Cerebellar cortex (tissue), 1 donor: ENCODE measurements at places on chromosomes 1 and 21.

GRCh38 chr1:47190509-47190855 lies 646 bp upstream of the PDZK1IP1 start:
- no peak for DNase-seq

- no peak for DNase-seq
Measured at GRCh38 chr1:66251546-66251945, 282.4 kb upstream of the SGIP1 start.

DNA sequence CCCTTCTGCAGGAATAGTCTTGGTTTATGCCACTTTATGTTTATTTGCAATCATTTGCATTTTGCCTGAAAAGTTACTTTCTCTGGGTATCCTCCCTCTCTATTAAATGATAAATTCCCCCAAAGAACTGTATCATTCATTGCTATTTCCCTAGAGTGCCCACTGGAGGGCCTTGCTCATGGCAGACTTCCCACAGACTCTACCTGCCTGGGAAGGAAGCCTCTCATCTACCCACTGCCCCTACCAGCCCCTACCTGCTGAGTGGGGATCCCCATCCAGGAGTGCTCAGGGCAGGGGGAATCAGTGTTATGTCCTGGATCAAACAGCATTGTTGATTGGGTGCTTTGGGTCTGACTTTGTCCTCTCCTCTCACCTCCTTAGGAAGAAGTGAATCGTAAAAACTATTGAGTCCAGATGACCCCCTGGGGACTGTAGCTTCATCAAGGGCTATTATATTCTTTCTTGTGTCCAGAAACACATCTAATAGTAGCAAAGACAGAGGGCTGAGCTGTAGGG lies 6.8 kb upstream of the LRRN2 start:
- no peak for DNase-seq

GRCh38 chr1:209618756-209619420 lies 33.3 kb downstream of the LAMB3 start:
- no peak for DNase-seq

GRCh38 chr1:170853302-170853701 lies 82.0 kb upstream of the MROH9 start:
- DNase-seq = no peak

DNA sequence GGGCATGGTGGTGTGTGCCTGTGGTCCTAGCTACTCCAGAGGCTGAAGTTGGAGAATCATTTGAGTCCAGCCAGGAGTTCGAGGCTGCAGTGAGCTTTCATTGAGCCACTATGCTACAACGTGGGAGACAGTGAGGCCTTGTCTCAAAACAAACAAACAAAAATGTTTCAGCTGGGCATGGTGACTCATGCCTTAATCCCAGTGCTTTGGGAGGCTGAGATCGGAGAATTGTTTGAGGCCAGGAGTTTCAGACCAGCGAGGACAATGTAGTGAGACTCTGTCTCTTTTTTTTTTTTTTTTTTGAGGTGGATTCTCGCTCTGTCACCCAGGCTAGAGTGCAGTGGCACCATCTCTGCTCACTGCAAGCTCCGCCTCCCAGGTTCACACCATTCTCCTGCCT lies 5.0 kb upstream of the RPL5 start:
- DNase-seq = no peak

DNA sequence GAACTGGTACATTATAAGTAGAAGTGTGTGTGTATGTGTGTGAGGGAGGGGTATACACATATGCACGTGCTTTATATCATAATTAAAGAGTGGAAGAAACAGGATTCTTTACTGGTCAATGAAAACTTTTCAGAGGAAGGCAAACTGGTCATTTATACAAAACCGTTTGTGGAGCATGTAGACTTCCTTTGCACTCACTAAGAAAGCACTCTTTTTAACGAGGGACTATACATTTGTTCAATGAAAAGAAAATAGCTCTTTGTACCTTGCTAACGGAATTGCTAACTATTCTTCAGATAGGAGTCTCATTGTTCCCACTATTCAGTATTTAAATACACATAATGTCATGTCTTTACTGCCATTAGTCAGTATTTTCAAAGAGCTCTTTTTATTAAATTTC lies 219.3 kb downstream of the ST6GALNAC3 start:
- no peak for DNase-seq

DNA sequence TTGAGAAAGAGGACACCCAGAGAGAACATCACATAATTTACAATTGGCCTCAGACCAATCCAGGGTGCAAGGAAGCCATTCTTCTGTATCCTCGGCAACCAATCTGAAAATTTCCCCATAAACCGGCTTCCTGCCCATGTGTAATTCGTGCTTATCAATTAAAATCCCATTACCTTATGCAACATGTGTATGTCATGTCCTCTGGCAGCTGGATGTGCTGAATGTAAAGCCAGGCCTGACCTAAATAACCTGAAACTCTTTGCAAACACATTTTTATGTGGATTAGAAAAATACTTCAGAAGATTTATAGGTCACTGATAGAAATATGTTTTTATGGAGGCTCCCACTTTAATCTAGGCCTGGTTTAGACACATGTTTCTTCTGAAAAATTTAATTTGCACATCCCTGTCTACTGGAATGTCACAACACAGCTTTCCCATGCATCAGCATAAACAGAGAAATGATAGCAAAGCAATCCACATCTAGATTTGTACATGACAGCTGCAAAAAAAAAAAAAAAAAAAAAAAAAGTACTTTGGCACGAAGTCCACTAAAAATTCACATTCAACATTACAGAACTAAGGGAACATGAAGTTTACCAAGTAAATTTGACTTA lies 69.4 kb upstream of the SAMSN1 start:
- DNase-seq = no peak

DNA sequence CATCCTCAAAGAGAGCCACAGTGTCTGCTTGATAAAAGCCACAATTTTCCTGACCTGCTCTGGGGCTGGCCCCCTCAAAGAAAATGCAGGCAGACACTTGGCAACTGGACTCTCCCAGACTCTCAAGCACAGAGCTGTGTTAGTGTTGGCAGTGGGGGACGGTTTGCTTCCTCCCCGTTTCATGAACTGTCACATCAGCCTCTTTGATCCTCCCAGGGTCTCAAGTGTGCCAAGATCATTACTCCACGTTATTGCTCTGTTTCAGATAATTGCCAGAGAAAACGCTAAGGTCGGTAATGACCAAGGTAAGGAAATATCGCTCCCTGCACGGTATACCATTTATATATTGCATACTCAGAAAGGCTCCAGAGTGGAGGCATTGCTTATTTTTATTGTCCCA lies 138.8 kb downstream of the NTMT2 start:
- DNase-seq = no peak

GRCh38 chr1:112583366-112583765 lies 35.6 kb downstream of the ST7L start:
- no peak for DNase-seq

DNA sequence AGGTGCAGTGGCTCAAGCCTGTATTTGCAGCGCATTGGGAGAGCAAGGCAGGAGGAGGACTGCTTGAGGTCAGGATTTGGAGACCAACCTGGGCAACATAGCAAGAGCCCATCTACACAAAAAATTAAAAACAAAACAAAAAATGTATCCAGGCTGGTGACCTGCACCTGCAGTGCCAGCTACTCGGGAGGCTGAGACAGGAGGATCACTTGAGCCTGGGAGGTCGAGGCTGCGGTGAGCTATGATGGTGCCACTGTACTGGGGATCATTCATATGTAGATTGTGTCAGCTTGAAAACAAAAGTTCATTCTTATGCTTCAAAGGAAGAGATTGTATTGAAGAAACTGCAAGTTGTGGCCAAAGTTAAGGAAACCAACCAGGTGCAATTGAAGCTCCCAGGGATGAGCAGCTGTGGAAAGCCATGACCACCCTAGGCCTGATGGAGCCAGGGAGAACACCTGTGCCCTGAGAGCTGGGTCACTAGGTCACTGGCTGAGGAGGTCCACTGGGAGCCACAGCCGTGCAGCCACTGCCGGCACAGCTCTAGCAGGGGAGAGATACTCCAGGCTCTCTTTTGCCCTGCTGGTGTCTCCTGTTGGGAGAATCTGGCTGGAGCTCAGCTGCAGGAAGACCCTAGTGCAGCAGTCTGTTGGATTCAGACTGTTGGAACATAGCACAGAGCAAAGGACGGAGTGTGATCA lies 13.3 kb upstream of the BRWD1 start:
- no peak for DNase-seq

DNA sequence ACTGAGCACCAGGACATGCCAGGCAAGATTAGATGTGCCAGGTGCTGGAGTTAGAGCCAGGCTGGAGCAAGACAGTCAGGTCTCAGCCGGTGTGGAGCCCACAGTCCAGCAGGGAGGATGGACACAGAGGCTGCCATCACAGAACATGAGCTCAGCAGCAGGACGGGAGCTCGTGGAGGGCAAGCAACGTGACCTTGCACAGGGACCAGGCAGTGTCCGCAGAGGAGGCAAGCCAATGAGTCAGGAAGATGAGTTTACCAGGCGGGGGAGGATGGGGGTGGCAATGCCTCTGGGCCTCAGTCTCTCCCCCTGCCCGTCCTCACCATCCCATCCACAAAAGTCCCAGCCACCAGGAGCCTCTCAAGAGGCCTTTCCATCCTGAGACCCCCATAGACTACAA lies 20.7 kb upstream of the ZC3H12A start:
- no peak for DNase-seq

DNA sequence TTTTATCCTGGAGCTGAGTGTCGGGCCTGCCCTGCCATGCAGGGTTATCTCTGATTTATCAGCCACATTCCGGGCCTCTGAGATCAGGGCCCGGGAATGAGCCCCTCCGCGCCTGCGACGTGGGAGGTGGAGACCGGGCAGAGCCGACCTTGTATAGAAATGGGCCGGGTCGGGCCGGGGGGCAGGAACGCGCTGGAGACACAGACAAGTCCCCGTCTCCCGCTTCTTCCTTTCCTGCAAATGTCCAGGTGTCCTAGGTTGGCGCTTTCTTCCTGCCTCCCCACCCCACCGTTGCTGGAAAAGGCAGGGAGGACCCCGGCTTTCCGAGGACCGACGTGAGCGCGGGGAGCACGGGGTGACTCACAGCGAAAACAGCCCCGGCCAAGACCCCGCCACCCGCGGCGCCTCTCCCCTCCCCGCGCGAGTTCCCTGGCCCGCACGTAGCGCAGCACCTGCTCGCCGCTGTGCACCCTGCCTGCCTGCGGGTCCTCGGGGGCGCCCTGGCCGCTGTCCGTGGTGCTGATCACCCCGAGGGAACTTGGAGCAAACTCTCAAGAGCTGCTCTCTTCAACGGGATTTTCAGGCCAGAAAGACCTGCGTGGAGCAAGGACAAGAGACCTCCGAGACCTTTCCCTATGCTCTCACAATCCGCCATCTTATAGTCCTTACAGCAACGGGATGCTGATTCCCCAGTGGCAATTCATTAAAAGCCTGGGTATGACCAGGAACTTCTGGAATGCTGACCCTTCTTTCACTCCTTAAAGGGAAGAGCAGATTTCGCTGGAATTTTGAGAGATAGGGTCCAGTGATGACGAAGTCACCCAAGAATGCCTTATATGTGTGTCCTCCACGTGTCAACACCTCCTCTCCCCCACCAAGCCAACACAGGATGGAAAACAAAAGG lies 475 bp upstream of the NPPB start:
- DNase-seq = no peak

GRCh38 chr1:225156254-225156653 lies 226.8 kb downstream of the DNAH14 start:
- no peak for DNase-seq

- DNase-seq = no peak
Measured at GRCh38 chr1:21317035-21317689, 26.9 kb upstream of the ECE1 start.
